ENCODE measurements at places on chromosomes 2 and 18.

DNA sequence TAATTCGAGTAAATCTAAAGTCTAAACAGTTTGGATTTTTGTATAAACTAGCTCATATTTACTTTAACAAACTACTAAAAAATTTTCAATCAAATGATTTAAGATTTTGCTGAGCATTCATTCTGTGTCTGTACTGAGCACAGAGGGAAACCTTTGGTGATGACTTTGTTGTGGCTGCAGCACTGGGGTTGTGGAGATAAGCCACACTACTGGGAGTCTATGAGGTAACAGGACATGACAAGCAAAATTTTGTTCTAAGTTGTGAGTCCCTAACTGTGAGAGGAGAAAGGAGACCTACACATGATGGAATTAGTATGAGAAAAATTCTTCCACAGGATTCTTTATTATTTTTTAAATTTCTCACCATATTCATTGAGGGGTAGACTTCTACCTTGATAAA lies 933.7 kb upstream of the LRATD1 start:
- no peak for DNase-seq

GRCh38 chr2:174914853-174915760 lies 90.1 kb downstream of the CHN1 start:
- DNase-seq, result no peak

GRCh38 chr2:133992454-133992853 lies 261.4 kb upstream of the MGAT5 start:
- DNase-seq, result no peak

DNA sequence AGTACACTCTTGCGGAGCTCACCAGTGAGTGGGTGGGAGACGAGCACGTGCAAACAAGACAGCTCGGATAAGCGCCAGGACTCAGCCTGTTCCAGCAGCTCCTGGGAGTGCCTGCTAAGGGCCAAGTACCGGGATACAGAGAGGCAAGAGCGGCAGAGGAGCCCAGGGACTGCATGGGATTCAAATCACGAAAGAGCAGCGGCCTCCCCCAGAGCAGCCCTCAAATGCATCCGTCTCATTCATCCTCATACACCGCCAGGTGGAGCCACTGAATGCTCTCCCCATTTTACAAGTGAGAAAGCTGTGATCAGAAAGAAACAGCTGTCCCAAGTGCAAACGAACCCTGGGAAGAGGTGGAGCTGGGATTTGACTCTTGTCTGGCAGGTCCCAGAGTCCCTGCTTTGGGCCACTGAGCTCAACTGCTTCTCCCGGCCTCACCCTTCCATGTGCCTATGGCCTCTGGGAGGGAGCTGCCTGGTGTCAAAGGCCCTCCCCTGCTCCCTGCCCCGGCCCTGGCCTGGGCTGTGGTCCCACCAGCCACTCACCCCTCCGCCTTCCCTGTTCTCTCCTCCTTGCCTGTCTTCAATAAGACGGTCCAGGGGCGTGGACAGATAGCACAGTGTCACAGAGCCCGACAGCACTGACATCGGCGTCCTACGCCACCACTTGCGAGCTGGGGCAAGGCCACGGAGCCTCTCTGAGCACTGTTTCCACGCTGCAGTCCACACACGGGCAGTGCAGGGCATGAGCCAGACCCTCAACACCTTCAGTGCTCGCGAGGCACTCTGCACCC lies 72.8 kb upstream of the TAF1B start:
- DNase-seq, result no peak

- DNase-seq, result no peak
These were observed 37.1 kb downstream of the EVA1A start for GRCh38 chr2:75523313-75524275.

GRCh38 chr2:216773072-216773471 lies 77.7 kb upstream of the IGFBP5 start:
- no peak for DNase-seq

GRCh38 chr18:74963820-74964446 lies 245.0 kb downstream of the PTGR3 start:
- DNase-seq, result no peak

- no peak for DNase-seq
These were observed 143.6 kb upstream of the PXDN start for GRCh38 chr2:1887915-1888314.

- DNase-seq, result no peak
These were observed 151.0 kb downstream of the TRIB2 start for GRCh38 chr2:12867631-12868287.

DNA sequence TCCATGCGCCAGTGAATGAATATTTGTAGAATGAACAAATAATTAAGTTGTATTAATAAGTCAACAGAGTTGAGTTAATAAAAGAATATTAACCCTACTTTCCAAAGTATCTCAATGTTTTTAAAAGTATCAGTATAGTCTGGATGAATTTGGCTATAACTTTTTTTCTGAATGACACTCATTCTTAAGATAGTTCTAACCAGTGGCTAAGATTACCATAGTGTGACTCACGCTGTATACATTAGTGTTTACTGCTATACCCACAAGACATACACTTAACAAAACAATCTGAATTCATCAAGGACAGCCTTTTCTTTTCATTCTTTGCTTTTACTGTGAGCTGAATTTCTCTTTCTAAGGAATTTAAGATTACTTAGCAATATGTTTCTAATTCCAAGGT lies 77.0 kb upstream of the PDE1A start:
- no peak for DNase-seq

- no peak for DNase-seq
These were observed 23.3 kb upstream of the AMMECR1L start for GRCh38 chr2:127909019-127909418.

GRCh38 chr2:101682311-101682710 lies 15.2 kb upstream of the MAP4K4 start:
- DNase-seq, result no peak

GRCh38 chr2:174877751-174878150 lies 113.5 kb upstream of the CHRNA1 start:
- no peak for DNase-seq

DNA sequence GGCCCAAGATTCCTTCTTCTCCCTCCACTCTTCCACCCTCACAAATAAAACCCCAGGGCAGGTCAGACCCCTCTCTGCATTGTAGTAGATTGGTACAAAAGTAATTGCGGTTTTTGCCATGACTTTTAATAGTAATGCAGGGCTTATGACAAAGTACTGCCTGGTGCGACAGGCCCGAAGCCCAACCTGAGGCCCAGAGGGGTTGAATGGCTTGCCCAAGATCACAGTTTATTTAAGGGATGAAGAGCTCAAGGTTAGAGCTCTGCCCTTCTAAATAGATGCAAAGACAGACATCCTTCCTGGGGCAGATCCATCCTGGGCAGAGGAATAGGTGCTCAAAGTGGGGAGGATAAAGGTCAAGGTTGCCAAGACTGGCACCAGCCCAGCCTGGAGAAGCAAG lies 899 bp upstream of the PSTPIP2 start:
- no peak for DNase-seq

GRCh38 chr2:69567157-69567908 lies 76.2 kb downstream of the AAK1 start:
- no peak for DNase-seq

- DNase-seq, result no peak
These were observed 313.2 kb downstream of the SATB2 start for GRCh38 chr2:199144546-199144945.

- DNase-seq, result no peak
These were observed 13.8 kb upstream of the ALLC start for GRCh38 chr2:3644246-3644525.

DNA sequence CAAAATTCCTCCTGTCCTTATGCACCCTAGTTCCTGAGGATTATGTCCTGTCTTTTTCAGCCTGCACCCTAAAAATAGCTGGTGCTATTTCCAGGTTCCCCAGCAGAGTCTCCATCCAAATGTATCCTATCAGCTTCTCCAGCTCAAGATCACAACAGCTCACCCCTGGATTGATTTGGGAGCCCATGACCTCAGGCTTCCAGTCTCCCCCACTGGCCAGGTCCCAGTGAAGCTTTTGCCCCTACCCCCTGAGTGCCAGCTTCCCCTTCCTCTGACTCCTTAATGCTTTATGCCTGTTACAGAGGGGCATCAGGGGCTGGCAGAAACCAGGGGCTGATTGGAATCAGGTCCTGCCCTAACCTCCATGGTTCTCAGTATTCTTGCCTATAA lies 76.9 kb upstream of the DAPL1 start:
- DNase-seq, result no peak

- no peak for DNase-seq
These were observed 3.9 kb upstream of the MGAT4A start for GRCh38 chr2:98734823-98735260.

- no peak for DNase-seq
These were observed 2.9 kb downstream of the ACKR3 start for GRCh38 chr2:236572482-236572881.

DNA sequence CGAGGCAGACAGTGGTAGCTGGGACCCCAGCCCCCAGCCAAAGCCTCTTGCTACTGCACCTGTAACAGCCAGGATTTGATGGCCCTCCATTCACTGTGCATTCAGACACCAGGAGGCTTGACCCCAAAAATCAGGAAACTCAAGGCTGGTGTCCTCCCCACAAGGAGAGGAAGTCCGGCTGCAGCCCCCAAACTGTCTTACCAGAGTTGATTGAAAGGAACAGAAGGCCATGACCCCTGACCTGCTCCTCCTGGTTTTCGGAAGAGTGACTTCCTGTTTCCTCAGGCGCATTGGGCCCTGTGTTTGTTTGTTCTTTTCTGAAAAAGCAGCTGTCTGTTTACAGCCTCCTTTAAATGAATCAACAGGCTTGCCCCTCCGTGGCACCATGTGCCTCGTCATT lies 111.6 kb downstream of the RNF144A start:
- DNase-seq, result no peak

- no peak for DNase-seq
These were observed 326.9 kb downstream of the SLC4A3 start for GRCh38 chr2:219954331-219954730.

- no peak for DNase-seq
These were observed 598.1 kb upstream of the LRRTM4 start for GRCh38 chr2:78120275-78120674.

DNA sequence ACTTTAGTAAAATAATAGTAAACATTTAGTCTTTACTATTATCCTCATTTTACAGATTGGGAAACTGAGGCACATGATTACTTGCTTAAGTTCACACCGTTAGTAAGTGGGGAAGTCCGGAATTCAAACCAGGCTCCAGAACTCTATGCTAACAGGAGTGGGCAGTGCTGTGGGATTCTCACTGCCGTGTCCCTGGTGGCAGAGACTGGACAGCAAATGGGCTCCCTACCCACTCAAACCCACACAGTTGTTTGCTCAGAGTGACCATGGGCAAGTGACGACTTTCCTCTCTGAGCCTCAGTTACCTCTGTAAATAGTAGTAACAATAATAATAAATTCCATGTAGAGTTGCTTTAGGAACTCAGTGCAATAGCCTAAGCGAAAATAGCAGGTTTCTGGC lies 24.0 kb downstream of the MAIP1 start:
- DNase-seq, result no peak

- DNase-seq, result no peak
These were observed 3.2 kb downstream of the NMUR1 start for GRCh38 chr2:231527091-231527395.

- DNase-seq, result peak; percentile 29
These were observed 89.0 kb downstream of the MARCHF4 start for GRCh38 chr2:216283038-216283900.

GRCh38 chr2:181462033-181462432 lies 4.8 kb downstream of the ITGA4 start:
- DNase-seq, result no peak

GRCh38 chr2:113077921-113078320 lies 10.2 kb downstream of the IL1F10 start:
- DNase-seq, result no peak

DNA sequence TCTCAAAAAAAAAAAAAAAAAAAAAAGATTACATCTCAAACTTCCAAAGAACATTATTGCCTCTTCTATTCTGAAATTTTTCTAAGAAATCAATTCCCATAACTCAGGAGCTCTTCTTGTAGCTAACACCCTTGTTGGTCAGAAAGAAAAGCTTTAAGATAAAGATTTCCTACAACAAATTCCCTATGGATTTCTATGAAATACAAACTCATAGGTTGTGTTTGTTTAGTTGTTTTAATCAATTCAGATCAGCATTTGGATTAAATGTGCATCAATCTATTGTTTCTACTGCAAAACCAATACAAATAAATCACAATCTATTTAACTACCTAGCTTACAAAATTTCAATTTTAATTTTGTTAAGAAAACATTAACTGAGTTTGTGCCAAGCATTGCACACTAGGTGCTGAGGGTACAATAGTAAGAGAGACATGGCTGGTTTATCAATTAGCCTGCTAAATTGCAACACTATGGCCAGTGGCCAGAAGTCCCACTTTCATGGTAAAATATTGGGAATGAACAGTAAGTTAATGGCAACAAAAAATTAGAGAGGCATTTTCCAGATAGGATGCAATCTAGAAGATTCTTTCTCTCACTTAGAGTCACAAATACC lies 80.2 kb upstream of the MYCN start:
- DNase-seq, result no peak

- no peak for DNase-seq
These were observed 45.4 kb upstream of the ASB18 start for GRCh38 chr2:236309669-236310029.

DNA sequence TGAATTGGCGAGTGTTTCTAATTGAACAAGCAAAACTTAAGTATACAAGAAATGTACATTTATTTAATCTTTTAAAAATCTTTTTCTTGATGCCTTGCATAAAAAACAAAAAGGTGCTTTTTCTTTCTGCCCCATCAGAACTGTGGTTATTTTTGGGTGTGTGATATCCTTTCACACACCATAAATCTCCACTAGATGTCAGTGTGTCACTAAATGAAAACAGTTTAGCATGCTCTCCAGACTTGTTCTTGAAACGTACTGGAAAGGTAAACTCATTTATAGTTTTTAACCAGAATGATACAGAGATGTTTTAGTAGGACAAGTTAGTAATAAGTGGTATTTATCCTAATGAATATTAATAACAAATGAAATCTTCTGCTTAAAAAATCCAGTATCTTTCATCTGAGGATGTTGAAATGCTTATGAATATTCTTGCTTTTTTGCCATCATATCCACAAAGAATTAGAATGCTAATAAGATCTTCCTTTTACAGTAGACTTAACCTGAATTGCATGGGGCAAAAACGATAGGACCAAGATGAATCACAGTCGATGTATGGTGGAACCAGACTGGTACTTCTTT lies 96.8 kb downstream of the UBE2E3 start:
- no peak for DNase-seq

- no peak for DNase-seq
These were observed 15.0 kb downstream of the ZBTB7C start for GRCh38 chr18:48394176-48394575.

GRCh38 chr18:72985686-72986085 lies 117.9 kb upstream of the NETO1 start:
- DNase-seq, result no peak

- DNase-seq, result no peak
These were observed 22.8 kb upstream of the SH3BP4 start for GRCh38 chr2:234929002-234929401.

GRCh38 chr18:35564795-35565453 lies 16.6 kb upstream of the GALNT1 start:
- no peak for DNase-seq

- no peak for DNase-seq
These were observed 433.0 kb downstream of the ZEB2 start for GRCh38 chr2:144086965-144087364.
